Activated CD4-positive, alpha-beta T cell treated with anti-CD3 and anti-CD28 coated beads for 36 hours (primary cell): ENCODE measurements at places on chromosomes 3 and 15. TPM values are rescaled to one million over a fixed set of nuclear protein-coding genes. Genes with fewer than 3 reads are reported as not detected.

- no peaks in the 10 kb centered on the region for H3K4me1 ChIP-seq
- H3K27me3 ChIP-seq, result no peaks in the 10 kb centered on the region
- no peak overlapping the region for H3K4me3 ChIP-seq
- no peak for DNase-seq
These were observed 457.5 kb downstream of the EDEM1 start for GRCh38 chr3:5644773-5645670.

DNA sequence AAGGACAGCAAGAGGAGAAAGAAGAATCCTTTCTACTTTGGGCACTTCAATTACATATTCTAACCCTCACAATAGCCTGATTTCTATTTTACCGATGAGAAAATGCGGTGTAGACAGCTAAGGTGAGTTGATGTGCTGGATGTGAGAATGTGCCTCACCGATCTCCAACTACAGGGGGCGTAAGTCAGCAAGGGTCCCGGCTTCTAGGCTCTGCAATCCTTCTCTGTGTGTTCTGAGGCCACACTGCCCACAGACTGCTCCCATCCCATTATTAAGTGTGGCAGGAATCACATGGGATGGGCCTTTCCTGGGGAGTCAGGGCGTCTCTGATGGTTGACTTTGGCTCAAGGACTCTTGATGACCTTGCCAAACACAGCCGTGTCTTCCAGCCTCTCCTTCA is 23.6 kb upstream of the RPL35A start:
- H3K4me1 ChIP-seq, result peaks cover 6% of the 10 kb centered on the region
- peaks cover 24% of the 10 kb centered on the region for H3K36me3 ChIP-seq
- H3K4me3 ChIP-seq, result no peak overlapping the region
- no peaks in the 10 kb centered on the region for H3K27me3 ChIP-seq

- no peak overlapping the region for H3K4me3 ChIP-seq
- H3K27me3 ChIP-seq, result no peaks in the 10 kb centered on the region
- peaks cover 2% of the 10 kb centered on the region for H3K4me1 ChIP-seq
These were observed 133.9 kb downstream of the EEFSEC start for GRCh38 chr3:128287216-128287615.

TIPIN gene
- 50.8 TPM for total RNA-seq

GASK1A gene
- total RNA-seq, result not detected
